NCI-H1930 (cell line): ENCODE measurements at places on chromosomes 12 and 14.

DNA sequence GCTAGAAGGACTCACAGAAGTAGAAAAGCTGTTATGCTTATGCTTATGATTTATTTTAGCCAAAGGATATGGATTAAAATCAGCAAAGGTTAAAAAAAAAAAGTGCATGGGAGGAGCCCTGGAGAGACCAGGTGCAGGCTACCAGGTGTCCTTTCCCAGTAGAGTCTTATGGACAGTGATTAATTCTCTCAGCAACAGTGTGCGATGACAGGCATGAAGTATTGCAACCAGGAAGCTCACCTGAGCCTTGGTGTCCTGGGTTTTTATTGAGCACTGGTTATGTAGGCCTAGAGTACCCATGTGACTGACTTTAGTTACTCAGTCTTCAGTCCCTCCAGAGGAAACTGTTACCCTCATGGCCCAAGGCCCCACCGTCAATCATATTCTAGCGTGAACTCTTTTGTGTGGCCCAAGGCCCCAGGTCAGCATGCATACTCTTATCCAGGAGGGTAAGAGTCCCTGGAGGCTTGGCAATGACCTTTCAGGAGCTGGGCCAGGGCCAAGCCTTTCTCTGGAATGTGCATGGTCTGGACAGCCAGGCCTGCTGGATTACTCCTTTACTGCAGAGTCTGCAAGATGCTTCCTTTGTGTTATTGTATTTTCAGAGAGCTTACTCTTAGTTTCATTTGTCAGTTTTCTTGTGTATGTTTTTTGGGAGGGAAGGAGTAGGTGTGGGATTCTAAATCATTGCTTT is 69.6 kb upstream of the RD3L start:
- no peak for DNase-seq

DNA sequence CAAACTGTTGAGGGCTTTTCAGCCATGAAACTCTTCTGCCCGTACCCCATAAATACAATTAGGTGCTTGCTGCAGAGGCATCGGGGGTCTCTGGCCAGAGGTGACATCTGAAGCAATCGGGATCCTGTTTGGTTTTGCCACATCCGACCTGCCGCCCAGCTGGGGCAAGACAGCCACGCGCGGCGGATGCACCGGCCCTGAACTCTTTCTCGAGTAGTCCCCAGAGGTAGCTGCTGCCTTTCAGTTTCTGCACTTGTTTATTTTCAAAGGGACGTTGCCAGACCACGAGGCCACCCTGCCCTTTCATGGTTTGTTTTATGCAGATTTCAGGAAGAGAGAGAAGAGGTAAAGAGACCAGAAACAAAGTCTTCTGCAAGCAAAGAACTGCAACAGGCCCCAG is 10.6 kb upstream of the MLXIP start:
- DNase-seq: no peak

DNA sequence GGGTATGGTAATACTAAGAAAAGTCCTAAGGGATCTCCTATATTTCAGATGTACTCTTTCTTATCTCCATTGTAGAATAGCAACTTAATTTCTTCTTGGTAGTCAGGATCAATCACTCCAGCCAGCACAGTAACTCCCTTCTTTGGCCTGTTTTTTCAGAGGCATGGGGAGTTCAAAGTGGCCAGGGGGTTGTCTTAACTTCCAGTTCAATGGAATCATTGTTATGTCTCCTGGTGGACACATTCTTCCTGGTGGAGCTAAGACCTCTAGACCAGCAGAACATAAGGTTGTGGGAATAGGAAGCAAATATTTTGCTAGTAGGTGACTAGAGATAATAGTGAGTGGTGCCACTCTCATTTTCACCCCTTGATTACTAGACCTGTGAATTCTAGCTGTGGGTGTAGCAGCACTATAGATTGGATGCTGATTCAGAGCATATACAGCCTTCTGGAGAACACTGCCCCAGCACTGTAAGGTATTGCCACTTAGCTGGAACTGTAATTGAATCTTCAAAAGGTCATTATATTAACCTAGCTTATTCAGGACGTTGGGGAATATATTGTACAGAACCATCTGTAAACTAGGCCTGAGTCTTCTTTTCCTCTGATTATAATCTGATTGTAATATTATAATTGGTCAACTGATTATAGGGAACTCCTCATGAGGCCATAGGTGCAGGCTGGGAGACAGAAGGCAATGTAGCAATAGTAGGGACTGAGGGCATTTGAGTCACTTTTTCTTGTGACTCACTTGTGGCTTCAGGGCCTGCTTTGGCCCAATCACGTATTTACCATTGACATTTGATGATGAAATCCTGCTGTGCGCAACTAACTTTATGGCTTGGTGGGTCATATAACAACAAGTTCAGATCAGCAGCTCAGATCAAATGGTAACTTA is 60.2 kb upstream of the ATP2B1 start:
- no peak for DNase-seq

- no peak for DNase-seq
Measured at GRCh38 chr12:99455350-99456035, 192.1 kb upstream of the GARIN6 start.

DNA sequence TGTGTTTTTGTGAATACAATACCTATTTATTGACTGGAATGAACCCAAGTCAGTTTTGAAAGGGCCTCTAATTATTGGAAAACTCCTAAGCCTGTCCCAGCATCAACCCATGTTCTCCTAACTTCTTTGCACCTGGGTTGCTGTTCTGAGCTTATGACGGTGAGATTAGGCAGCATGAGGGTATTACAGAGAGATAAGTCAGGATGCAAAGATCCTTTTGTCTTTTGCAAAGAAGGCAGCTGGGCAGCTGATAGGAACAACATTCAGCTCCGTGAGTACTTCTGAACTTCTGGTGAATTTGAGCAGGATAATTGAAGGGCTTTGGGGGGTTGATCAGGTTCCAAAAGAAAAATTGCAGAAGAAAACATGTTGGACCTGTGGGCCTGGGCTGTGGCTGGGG is at the start of gene PDE6H:
TSS of gene PDE6H (plus strand) at position 227 of the 400 bp plus-strand sequence. CDS start 4,971 bp downstream, outside the sequence.
- DNase-seq: no peak

DNA sequence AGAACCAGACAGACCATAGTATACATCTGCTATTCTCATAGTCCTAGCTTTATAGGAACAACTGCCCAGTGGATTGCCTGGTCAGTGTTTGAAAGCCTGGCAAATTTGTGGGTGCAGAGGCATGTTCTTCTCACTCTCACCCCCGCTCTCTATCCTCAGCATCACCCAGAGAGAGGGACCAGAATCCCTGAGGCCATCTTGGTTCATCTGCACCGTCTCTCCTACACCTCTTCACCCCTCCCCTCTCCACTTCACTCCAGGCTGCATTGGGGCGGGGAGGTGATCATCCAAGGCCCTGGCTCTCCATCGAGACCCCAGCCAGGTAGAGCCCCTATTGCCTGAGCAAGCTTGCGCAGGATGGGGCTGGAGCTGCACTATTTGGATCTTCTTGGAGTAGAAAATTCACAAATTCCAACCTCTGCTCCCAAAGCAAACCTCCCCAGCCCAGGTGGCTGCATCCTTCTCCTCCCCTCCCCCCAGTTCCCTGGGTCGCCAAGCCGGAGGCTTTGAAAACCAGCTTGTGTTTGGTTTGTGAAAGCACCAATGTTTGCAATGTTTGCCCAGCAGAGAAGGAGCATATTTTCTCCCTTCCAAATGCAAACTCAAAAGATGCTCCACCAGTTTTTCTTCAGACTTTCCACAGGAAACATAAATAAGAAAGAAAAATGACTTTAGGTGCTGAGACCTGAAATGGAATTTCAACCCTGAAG is 18.6 kb upstream of the COL2A1 start:
- DNase-seq: no peak

DNA sequence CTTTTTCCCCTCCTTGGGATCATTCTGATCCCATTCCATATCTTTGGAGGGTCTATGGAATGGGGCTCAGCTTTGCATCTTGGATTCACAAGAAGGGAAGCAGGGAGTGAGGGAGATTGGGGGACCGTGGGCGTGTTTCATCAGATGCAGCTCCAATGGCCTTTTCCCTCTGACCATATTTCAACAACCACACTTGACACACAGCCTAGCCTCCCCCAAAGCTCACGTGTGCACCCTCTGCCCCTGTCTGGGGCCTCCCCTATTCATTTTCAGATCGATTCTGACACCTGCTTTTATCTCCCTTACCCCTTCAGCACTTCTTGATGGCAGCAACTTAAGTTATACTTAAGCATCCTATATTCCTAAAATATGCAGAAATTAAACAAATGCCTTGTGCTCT is 126.6 kb downstream of the CHST11 start:
- DNase-seq: no peak

DNA sequence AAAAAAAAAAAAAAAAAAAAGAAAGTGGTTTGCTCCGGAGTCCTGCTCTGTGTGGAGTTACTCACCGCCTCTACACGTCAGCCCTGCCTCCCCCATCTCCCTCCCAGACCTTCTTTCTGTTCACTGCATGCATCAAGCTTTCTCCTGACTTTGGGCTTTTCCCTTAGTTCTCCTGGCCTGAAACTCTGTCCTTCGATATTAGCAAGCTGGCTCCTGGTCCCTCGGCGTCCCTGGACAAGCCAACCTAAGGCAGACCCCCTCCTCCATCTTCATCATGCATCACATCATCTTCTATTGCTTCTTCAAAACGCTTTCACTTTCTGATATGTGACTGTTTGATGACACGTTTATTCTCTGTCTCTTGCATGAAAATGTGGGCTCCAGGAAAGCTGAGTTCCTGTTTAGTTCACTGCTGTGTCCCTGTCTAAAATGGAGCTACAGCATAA is 40.6 kb downstream of the SLC15A4 start:
- no peak for DNase-seq

- DNase-seq: no peak
Measured at GRCh38 chr14:95828649-95829265, 47.9 kb upstream of the TUNAR start.

DNA sequence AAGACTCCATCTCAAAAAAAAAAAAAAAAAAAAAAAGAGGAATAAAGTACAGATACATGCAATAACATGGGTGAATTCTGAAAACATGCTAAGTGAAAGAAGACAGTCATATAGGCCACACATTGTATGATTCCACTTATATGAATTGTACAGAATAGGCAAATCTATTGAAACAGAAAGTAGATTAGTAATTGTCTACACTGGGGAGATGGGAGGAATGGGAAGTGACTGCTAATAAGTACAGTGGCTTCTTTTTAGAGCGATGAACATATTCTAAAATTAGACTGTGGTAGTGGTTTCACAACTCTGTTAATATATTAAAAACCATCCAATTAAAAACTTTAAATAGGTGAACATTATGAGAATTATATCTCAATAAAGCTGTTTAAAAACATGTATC is 74.4 kb downstream of the ANKS1B start:
- DNase-seq: no peak

DNA sequence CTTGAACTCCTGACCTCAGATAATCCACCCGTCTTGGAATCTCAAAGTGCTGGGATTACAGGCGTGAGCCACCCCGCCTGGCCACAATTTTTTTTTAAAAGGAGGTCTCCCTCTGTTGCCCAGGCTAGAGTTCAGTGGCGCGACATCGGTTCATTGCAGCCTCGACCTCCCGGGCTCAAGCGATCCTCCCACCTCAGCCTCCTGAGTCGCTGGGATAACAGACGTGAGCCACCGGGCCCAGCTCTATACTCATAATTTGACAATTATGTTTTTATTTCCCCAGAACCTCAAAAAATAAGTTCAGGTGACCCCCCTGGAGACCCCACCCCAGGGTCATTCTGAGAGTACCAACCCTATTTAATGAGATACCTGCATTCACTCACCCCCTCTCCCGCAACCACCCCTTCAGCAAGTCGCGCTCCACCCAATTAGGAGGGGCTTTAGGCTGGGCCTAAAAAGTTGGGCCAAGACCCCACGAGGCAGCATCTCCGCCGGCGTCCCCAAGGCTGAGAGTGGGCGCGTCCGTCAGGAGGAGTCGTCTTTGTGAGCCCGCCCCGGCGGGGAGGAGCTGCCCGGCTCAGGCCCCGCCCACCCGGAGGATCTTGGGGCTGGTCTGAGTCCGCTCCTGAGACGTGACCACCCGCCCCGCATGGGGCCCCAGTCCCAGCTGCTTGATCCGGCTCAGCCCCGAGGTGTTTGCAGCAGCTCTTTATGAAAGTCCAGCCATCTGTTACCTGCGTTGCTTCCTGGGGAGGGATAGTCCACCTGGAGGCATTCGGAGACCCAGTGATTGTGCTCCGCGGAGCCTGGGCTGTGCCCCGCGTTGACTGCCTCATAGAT is at the start of gene ANKRD33:
TSS of gene ANKRD33 (plus strand) at position 628 of the 840 bp plus-strand sequence. CDS start at position 712, 84 bp downstream.
- DNase-seq: no peak
